Stimulated activated CD4-positive, alpha-beta T cell treated with anti-CD3 and anti-CD28 coated beads, Interleukin-2, amount 100 ng/mL, for 24 hours (primary cell): ENCODE measurements at places on chromosomes 16 and 17.

- DNase-seq, result no peak
Measured at GRCh38 chr17:50884439-50885311, 18.5 kb upstream of the TOB1 start.

- DNase-seq, result no peak
Measured at GRCh38 chr16:57658130-57658877, 9.8 kb upstream of the ADGRG3 start.

DNA sequence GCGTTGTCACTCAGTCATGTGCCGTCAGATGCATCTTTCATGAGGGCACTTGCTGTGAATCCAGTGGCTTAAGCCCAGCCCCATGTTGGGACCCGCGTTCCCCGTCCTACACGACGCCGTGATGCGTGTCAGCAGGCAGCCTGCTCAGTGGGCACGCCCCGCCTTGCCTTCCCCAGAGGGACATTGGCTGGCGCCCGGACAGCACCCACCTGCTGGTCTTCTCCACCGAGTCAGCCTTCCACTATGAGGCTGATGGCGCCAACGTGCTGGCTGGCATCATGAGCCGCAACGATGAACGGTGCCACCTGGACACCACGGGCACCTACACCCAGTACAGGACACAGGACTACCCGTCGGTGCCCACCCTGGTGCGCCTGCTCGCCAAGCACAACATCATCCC, 8.8 kb downstream of the ITGB4 start:
- DNase-seq, result no peak

- no peak for DNase-seq
Measured at GRCh38 chr17:77246110-77247047, 105.6 kb downstream of the SEC14L1 start.

GRCh38 chr17:65131946-65132345, 5.2 kb upstream of the RGS9 start:
- DNase-seq, result no peak

GRCh38 chr17:74618451-74618850, 5.1 kb downstream of the CD300E start:
- DNase-seq, result no peak
